Thoracic aorta (tissue), 2 donors: ENCODE measurements at places on chromosomes 12 and 14. TPM values are rescaled to one million over a fixed set of nuclear protein-coding genes. Genes with fewer than 3 reads are reported as not detected.
A peak's percentile ranks its signal among the peaks of the same experiment; 100 is the strongest.

DNA sequence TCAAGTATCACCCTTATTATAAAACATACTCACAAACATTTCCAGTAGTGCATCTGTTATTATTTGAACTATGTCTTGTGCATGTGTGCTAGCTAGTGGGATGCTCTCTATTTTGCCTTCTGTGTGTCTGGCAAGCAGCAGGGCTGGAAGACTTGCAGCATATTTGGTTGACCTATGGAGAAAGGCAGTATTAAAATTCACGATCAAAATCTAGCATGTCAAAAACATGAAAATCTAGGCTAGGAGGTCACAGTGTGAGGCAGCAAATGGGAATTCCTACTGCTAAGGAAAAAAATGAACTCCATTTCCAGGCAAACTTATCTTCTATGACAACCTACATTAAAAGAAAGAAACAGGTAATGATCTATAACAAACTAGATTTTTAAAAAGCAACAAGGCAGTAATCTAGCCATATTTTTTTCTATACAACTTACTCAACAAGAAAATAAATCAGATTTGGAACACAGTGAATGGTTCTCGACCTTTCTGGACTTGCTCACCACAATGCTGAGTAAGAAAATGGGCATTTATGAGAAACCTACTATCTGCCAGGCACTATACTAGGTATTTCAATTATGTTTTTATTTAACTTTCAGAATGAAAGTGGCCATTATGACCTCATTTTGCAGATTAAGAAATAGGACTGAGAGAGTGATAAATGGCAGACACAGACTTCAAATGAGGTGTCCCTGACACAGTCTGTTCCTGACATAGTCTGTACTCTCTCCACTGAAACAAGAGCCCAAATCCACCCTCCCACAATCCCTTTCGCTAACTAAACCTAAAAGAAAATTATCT, 96.8 kb downstream of the TXNDC16 start:
- H3K27ac ChIP-seq, result no peak overlapping the region
- H3K4me3 ChIP-seq, result no peak overlapping the region
- no peak for DNase-seq
- no peaks in the 10 kb centered on the region for H3K4me1 ChIP-seq
- H3K36me3 ChIP-seq, result peaks cover 2% of the 10 kb centered on the region
- H3K27me3 ChIP-seq, result no peaks in the 10 kb centered on the region

DNA sequence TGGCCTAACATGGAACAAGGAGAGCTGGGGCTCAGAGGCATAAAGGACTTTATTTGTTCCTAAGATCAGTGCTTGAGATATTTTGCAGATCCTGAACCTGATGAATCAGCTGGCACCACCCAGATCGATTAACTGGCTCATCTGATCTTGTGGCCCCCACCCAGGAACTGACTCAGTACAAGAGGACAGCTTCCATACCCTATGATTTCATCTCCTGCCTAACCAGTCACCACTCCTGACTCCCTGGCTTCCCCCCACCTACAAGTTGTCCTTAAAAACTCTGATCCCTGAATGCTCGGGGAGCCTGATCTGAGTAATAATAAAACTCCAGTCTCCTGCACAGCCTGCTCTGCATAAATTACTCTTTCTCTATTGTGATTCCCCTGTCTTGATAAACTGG, 5.1 kb downstream of the C12orf56 start:
- H3K36me3 ChIP-seq, result no peaks in the 10 kb centered on the region
- DNase-seq, result no peak
- H3K4me1 ChIP-seq, result no peaks in the 10 kb centered on the region

Gene FZD10
- 0.68 TPM for total RNA-seq

GRCh38 chr12:28500373-28501024, 310.2 kb downstream of the CCDC91 start:
- H3K4me1 ChIP-seq, result no peaks in the 10 kb centered on the region
- no peaks in the 10 kb centered on the region for H3K27me3 ChIP-seq
- no peaks in the 10 kb centered on the region for H3K36me3 ChIP-seq

GRCh38 chr12:76201758-76202157, 117.3 kb upstream of the NAP1L1 start:
- no peak overlapping the region for H3K27ac ChIP-seq
- no peaks in the 10 kb centered on the region for H3K4me1 ChIP-seq
- H3K4me3 ChIP-seq, result no peak overlapping the region
- H3K27me3 ChIP-seq, result no peaks in the 10 kb centered on the region
- no peaks in the 10 kb centered on the region for H3K36me3 ChIP-seq
- no peak for DNase-seq

- no peak overlapping the region for H3K4me3 ChIP-seq
- no peaks in the 10 kb centered on the region for H3K27me3 ChIP-seq
- no peak for DNase-seq
- H3K36me3 ChIP-seq, result peaks cover 8% of the 10 kb centered on the region
These were observed 12.0 kb downstream of the CLSTN3 start for GRCh38 chr12:7142056-7142644.

Gene EPYC
- not detected for total RNA-seq

- no peak for DNase-seq
- H3K27me3 ChIP-seq, result no peaks in the 10 kb centered on the region
- peaks cover 14% of the 10 kb centered on the region for H3K4me1 ChIP-seq
- H3K27ac ChIP-seq, result no peak overlapping the region
- H3K4me3 ChIP-seq, result no peak overlapping the region
- H3K36me3 ChIP-seq, result peaks cover 3% of the 10 kb centered on the region
These were observed 9.2 kb downstream of the RAB21 start for GRCh38 chr12:71763677-71764379.

Gene IL23A
- not detected for total RNA-seq

DNA sequence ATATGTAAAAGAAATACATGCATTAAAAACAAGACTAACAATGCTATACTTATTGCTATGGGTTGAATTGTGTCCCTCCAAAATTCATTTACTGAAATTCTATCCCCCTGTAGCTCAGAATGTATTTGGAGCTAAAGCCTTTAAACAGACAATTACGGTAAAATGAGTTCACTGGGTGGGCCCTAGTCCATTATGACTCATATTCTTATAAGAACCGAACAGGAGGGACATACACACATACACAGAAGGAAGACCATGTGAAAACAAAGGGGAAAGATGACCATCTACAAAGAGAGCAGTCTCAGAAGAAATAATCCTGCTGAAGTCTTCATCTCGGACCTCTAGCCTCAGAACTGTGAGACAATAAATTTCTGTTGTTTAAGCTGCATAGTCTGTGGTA, 77.1 kb upstream of the ANKS1B start:
- H3K27me3 ChIP-seq, result no peaks in the 10 kb centered on the region
- no peak overlapping the region for H3K27ac ChIP-seq
- peaks cover 14% of the 10 kb centered on the region for H3K36me3 ChIP-seq

GRCh38 chr14:99889268-99889667, 96.1 kb downstream of the EML1 start:
- no peak overlapping the region for H3K4me3 ChIP-seq
- no peak for DNase-seq
- H3K36me3 ChIP-seq, result no peaks in the 10 kb centered on the region
- H3K4me1 ChIP-seq, result no peaks in the 10 kb centered on the region
- no peaks in the 10 kb centered on the region for H3K27me3 ChIP-seq
- no peak overlapping the region for H3K27ac ChIP-seq

GRCh38 chr14:98393527-98393926, 878.5 kb downstream of the BCL11B start:
- no peaks in the 10 kb centered on the region for H3K4me1 ChIP-seq
- H3K36me3 ChIP-seq, result no peaks in the 10 kb centered on the region

GRCh38 chr14:52701223-52701622, 5.8 kb upstream of the PSMC6 start:
- DNase-seq, result no peak
- no peaks in the 10 kb centered on the region for H3K27me3 ChIP-seq
- H3K36me3 ChIP-seq, result no peaks in the 10 kb centered on the region
- H3K27ac ChIP-seq, result no peak overlapping the region
- H3K4me1 ChIP-seq, result peaks cover under 1% of the 10 kb centered on the region

GRCh38 chr12:20624718-20625117, 70.4 kb upstream of the SLCO1C1 start:
- H3K4me3 ChIP-seq, result no peak overlapping the region
- no peak overlapping the region for H3K27ac ChIP-seq
- H3K36me3 ChIP-seq, result peaks cover 10% of the 10 kb centered on the region

- H3K27me3 ChIP-seq, result no peaks in the 10 kb centered on the region
- no peak for DNase-seq
- no peaks in the 10 kb centered on the region for H3K4me1 ChIP-seq
These were observed 203.9 kb upstream of the KITLG start for GRCh38 chr12:88784166-88784565.

DNA sequence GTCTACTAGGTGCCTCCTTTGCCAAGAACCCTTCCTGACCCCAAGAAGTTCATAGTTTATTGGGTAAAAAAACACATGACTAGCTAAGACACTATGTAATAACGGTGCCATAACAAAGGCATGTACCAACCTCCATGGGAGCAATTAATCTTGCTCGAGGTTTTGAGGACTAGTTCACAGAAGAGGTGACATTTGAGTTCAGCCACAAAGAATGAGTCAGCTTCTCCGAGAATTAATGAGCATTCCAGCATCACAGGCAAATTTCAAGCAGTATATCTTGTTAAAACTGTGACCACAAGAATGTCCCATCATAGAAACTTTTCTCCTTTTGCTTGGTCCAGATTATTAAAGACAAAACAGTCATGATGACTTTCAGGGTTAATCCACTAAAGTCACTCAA, 113.0 kb upstream of the RAP1B start:
- H3K4me3 ChIP-seq, result peak overlapping the region; percentile 22
- H3K36me3 ChIP-seq, result no peaks in the 10 kb centered on the region
- DNase-seq, result no peak
- H3K27ac ChIP-seq, result peak overlapping the region; percentile 71

Gene ETFBKMT
- total RNA-seq, result 1.4 TPM

Gene PLA2G1B
- not detected for total RNA-seq

DNA sequence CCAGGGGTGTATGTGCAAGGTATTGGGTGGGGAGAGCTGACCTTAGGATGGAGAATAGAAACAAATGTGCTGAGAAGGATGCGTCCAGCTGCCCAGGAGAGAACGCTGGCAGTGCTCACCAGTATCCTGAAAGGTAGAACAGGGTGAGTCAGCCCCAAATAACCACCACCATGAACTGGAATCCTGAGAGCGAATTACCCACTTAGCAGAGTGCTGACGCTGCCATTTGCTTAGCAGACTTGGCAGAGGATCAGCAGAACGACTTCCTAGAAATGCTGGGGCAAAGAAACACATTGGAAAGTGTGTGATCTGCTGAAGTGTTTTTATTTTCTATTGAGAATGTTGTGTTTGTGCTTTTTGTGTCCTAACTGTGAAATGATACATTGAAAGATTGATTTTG, 213.6 kb downstream of the ADGRD1 start:
- no peak overlapping the region for H3K4me3 ChIP-seq
- H3K27ac ChIP-seq, result no peak overlapping the region
- no peaks in the 10 kb centered on the region for H3K27me3 ChIP-seq

- no peaks in the 10 kb centered on the region for H3K27me3 ChIP-seq
- H3K4me1 ChIP-seq, result peaks cover 13% of the 10 kb centered on the region
- no peaks in the 10 kb centered on the region for H3K36me3 ChIP-seq
These were observed 16.3 kb downstream of the ST8SIA1 start for GRCh38 chr12:22318108-22318737.

Gene LIMA1
- total RNA-seq, result 194 TPM

DNA sequence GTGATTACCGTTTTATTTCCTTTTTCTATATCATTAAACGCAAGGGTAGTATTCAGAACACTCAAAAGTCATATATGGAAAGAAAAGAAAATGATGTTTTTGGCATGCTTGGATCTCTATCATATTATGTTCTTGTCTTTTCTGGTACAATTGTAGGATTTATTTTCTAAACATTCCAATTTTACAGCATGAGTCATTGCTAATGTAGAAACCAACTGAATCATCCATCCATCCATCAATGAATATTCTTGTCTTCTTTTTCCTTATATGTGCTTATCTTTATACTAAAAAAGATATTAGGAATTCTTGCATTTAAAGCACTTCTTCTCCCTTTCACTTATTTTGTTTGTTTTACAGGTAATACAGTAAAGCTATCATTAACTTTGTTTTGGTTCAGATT, 20.4 kb upstream of the AMIGO2 start:
- no peak for DNase-seq
- H3K27me3 ChIP-seq, result no peaks in the 10 kb centered on the region
- no peaks in the 10 kb centered on the region for H3K36me3 ChIP-seq
- no peak overlapping the region for H3K4me3 ChIP-seq
- peak overlapping the region; percentile 75 for H3K27ac ChIP-seq
- H3K4me1 ChIP-seq, result peaks cover 63% of the 10 kb centered on the region

DNA sequence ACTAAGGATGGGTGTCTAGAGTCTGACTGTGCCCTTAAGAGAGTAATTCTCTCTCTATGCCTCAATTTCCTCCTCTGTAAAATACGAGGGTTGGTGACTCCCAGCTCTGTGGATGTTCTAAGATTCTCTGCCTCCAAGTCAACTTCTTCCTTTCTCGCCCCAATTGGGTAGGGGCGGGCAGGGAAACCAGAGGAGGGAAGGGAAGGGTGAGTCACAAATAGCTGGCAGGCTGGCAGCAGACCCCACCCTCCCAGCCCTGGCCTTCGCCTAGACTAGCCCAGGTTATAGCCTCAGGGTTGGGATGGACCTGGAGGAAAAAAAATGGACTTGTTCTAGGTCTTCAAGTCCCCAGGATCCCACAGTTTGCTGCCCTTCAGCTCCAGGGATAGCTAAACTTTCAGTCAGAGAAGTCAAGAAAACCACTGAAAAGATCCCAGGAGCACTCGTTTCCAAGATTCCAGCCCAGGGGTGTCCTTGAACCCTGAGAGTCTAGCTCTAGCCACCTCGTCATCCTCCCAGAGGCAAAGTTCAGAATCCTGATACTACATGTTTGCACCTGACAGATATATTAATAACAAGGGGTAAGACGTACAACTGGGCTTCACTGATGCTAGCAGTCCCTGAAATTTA, 2.3 kb downstream of the DGKA start:
- H3K36me3 ChIP-seq, result no peaks in the 10 kb centered on the region
- H3K4me3 ChIP-seq, result peak overlapping the region; percentile 80
- DNase-seq, result no peak
- peak overlapping the region; percentile 0 for H3K27ac ChIP-seq

Gene NOXRED1
- not detected for total RNA-seq
